ENCODE measurements at places on chromosomes 7 and 10.

DNA sequence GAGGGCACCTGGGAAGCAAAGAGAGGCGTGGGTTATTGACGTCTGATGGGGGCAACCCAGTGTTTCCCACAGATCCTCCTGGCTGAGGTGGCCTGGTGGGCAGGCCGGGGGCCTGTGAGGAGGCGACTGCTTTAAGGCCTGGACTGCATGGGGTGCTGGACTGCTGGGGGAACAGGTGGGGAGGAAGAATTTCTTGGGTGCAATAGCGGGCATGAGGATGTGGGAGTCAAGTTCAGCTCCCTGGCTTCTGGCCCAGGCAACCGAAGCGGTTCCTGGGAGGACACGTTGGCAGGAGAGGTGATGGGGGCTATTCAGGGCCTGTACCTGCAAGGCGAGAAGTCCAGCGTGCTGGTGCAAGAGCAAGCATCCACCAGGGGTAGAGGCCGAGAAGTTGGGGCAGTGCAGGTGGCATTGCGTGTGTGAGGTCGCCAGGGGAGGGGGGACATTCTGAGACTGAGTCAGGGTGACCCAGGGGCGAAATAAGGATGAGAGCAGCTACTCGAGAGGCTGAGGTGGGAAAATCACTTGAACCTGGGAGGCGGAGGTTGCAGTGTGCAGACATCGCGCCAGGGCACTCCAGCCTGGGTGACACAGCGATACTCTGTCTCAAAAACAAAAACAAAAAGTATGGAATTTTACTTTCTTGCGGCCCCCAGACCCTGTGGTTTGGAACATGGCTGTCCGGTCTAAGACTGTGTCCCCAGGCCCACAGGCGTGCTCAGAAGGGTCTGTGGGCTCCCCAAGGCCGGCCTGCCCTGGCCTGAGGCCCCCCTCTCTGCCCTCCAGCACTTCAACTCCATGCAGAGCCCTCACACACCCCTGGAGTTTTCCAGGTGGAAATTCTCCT is 53.6 kb upstream of the ELN start:
- DNase-seq, result no peak

- DNase-seq, result no peak
These were observed 121.2 kb downstream of the EMX2 start for GRCh38 chr10:117663750-117664149.

DNA sequence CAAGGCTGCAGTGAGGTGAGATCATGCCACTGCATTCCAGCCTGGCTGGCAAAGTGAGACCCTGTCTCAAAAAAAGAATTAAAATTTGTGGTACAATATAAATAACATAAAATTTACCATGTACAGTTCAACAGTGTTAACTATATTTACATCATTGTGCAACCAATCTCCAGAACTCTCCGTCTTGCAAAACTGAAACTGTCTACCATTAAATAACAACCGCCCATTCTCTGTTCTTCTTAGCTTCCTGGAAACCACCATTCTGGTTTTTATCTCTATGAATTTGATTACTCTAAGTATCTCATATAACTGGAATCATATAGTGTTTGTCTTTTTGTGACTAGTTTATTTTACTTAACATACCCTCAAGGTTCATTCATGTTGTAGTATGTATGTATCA is 167.6 kb downstream of the AUTS2 start:
- DNase-seq, result no peak

DNA sequence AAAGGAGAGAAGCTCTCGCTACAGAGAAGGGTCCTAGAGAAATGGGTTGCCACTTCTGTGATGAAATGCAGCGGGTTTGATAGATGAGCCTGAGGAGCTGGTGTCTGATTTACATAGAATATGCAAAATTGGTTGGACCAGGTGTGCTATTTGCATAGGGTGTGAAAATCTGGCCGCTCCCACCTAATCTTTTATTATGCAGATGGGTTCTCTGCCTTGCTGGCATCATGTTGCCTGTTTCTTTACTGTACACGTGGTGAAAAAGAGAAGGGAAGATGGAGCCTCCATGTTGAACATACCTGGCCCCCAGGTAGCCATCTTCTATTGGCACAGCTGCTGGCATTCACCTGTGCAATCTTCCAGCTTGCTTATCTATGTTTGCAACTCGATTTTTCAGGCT is 212.2 kb downstream of the ANKRD7 start:
- DNase-seq, result no peak

- no peak for DNase-seq
These were observed 90.8 kb downstream of the KIAA1217 start for GRCh38 chr10:24299578-24300260.

GRCh38 chr10:88119160-88119559 is 255.7 kb downstream of the PTEN start:
- no peak for DNase-seq

Measured in effector CD8-positive, alpha-beta T cell (primary cell).